ENCODE measurements at places on chromosomes 16 and 17.
A peak's percentile ranks its signal among the peaks of the same experiment; 100 is the strongest.

DNA sequence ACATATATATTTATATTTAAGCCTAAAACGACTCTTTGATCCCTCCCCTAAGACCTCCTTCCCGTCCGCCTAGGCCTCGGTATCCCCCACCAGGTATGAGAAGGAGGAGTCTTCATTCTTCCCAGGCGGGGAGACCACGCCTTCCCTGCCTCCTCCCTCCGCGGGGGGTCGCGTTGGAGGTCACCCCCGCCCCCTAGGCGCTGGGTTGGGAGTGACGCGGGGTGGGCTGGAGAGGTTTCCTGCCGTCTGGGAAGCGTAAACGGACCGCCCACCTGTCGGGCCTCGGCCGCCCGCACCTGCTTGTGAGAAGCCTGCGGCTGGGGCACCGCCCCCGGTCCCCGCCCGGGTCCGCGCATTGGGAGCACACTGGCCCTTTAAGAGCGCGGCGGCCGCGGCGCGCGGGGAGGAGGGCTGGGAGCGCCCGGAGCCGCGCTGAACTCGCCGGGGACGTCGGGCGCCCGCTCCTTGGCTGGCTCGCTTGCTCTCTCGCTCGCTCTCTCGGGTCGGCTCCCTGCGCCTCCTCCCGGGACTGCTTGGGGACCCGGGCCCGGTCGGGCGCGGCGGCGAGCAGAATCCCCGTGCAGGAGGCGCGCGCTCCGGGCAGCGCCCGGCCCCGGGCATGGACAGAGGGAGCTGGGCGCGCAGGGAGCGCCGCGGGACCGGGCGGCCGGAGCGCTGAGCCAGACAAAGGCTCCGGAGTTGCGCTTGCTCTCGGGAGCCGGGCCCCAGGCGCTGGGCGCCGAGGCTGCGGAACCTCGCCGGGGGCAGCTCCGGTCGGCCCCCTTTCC, at the start of gene MMP15:
Gene MMP15, plus strand, starts transcription at position 404 of the 788 bp plus-strand sequence. CDS start 597 bp downstream, outside the sequence.
- DNase-seq: peak; percentile 79

DNA sequence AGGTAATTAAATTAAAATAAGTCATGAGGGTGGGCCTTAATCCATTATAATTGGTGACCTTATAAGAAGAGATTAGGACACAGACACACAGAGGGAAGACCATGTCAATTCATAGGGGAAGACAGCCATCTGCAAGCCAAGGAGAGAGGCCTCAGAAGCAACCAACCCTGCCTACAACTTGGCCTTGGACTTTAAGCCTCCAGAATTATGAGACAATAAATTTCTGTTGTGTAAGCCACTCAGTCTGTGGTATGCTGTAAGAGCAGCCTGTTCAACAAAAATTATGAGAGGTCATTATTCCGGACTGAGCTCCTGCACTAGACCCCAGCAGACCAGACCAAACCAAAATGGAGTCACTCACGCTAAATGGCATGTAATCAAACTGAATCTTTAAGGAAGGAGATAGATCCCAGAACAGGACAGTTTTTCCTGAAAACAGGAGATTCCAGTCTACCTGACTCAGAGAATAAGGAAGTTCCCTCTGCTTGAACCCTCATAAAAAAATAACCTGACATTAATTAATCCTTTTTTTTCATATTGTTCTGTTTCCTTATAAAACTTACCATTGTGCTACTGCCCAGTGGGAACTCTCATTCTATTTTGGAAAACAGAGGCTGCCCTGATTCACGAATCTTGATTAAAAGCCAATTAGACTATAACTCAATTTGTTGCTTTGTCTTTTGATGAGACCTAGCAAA, 74.3 kb downstream of the DNAH3 start:
- DNase-seq: no peak

GRCh38 chr17:80668375-80669148, 123.9 kb downstream of the RPTOR start:
- DNase-seq: no peak

- DNase-seq: no peak
These were observed 13.4 kb downstream of the C17orf58 start for GRCh38 chr17:67982686-67983382.

GRCh38 chr17:17837966-17838962, 1.5 kb upstream of the SREBF1 start:
- peak; percentile 74 for DNase-seq

GRCh38 chr16:27980919-27981700, 82.4 kb downstream of the GSG1L start:
- DNase-seq: no peak

DNA sequence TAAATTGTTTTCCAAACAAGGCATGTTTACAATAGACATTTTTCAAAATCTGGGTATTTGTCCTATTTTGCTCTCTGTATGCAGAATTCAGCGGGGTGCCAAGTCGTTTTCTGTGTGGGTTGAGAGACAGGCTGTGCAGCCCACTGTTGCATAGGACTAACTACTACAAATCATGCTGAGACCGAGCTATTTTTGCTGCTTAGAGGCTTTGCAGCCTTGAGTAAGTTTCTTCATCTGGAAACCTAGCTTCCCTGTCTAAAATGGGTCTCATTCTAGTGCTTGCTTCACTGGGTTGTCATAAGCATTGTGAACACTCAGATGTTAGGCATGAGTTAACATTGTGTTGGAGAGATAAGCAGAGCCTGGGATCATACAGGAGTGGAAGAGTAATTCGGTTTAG, 1.3 kb downstream of the PRPSAP2 start:
- DNase-seq: no peak

All from left ventricle myocardium inferior (tissue), 1 donor.